ENCODE measurements at places on chromosomes 5 and 9. TPM values are rescaled to one million over a fixed set of nuclear protein-coding genes. Genes with fewer than 3 reads are reported as not detected.

The NR2F1 gene
- total RNA-seq = 35.4 TPM

The FBP2 gene
- not detected for total RNA-seq

- H3K36me3 ChIP-seq = peaks cover 3% of the 10 kb centered on the region
- peaks cover 31% of the 10 kb centered on the region for H3K4me1 ChIP-seq
- H3K27ac ChIP-seq = no peak overlapping the region
- H3K27me3 ChIP-seq = peaks cover 35% of the 10 kb centered on the region
- peak overlapping the region; percentile 77 for H3K4me3 ChIP-seq
These were observed 431 bp downstream of the TMOD1 start for GRCh38 chr9:97501972-97502221.

The CDX1 gene
- 0.31 TPM for total RNA-seq

Measured in progenitor cell of endocrine pancreas (in vitro differentiated cells).